ENCODE measurements at places on chromosomes 13 and 19.

DNA sequence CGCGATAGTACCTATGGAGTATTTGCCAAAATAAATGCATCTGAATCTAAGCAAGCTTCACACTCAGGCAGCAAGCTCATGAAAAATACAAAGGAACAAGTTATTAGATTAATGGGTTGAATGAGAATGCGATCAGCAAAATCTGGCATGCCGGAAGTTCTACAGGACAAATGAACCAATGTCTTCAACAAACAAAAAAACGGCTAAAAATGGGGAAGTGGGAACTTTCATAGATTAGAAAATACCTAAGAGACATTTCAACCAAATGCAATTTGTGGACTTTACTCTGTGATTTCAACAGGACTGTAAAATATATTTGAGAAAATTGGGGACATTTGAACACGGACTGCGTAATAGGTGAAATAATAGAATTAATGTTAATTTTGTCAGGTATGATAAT, 22.4 kb upstream of the RNASEH2B start:
- DNase-seq, result peak; percentile 51

DNA sequence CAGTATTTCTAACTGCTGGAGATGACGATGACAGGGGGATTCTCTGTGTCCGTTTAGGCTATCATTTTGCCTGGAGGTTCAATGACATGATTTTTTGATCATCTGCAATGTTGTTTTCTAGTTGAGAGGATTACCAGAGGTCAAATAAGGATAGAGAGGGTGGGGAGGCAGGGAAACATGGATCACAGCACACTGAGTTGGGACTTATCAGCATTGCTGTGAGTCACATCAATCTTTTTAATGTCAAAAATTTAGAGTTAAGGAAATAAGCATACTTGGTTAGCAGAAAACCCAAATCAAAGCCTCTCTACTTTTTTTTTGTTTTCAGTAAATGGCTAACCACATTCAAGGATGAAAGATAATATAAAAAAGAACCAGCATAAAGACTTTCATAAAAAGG, 43.0 kb upstream of the CSNK1A1L start:
- DNase-seq, result no peak

- DNase-seq, result no peak
These were observed 21.6 kb downstream of the PCDH9 start for GRCh38 chr13:67208552-67208951.

- DNase-seq, result no peak
These were observed 557.2 kb downstream of the DCT start for GRCh38 chr13:93922063-93922855.

DNA sequence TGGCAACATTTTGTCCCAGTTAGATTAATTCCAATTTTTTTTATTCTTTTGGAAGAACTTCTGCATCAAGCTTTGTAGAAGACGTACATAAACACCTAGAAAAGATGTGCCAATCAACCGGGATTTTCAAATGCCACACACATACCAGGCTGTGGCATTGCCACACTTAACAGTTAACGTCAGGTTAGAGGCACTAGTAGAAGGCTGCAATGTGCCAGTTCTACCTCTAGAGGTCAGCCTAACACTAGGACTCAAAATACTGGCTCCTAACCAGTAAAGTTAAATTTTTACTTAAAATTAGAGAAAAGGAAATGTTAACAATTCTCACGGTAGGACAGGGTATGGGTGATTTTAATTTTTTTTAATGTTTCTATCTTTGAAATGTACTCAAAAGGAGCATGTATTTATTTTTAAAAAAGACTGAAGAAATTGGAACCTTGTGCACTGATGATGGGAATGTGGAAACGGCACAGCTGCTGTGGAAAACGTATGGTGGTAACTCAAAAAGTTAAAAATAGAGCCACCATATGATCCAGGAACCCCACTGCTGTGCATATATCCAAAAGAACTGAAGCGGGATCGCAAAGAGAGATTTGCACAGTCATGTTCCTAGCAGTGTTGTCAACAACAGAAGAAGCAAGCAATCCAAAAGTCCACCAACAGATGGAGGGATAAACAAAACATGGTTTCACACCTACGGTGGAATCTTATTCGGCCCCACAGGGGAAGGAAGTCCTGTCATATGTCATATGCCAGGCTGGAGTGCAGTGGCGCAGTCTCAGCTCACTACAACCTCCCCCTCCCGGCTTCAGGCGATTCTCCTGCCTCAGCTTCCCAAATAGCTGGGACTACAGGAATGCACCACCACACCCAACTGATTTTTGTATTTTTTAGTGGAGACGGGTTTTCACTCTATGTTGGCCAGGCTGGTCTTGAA, 30.3 kb downstream of the CRYL1 start:
- DNase-seq, result peak; percentile 85

- no peak for DNase-seq
These were observed 43.6 kb downstream of the PHF11 start for GRCh38 chr13:49539313-49539712.

- DNase-seq, result no peak
These were observed 6.4 kb downstream of the ISYNA1 start for GRCh38 chr19:18431351-18432197.

DNA sequence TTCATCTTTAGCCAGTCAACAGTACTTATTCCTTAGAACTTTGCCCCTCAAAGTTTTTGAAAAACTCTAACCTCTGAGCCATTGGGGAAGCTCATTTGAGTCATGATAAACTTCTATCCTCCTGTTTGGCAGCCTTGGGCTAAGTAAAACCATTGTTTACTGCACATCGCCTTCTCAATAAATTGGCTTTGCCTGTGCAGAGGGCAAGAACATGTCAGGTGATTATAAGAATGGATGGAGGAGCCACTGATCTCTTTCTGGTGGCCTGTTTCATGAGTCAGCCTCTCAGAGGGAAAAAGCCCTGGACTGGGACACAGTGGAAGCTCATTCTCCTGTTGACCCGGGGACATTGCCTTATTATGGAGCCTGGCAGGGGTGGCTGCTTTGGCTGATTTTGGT, 19.4 kb upstream of the PSG4 start:
- DNase-seq, result no peak

Measured in suppressor macrophage (primary cell).